ENCODE measurements at places on chromosomes 4 and X.

- DNase-seq, result no peak
These were observed 19.6 kb upstream of the IL2 start for GRCh38 chr4:122476126-122476525.

DNA sequence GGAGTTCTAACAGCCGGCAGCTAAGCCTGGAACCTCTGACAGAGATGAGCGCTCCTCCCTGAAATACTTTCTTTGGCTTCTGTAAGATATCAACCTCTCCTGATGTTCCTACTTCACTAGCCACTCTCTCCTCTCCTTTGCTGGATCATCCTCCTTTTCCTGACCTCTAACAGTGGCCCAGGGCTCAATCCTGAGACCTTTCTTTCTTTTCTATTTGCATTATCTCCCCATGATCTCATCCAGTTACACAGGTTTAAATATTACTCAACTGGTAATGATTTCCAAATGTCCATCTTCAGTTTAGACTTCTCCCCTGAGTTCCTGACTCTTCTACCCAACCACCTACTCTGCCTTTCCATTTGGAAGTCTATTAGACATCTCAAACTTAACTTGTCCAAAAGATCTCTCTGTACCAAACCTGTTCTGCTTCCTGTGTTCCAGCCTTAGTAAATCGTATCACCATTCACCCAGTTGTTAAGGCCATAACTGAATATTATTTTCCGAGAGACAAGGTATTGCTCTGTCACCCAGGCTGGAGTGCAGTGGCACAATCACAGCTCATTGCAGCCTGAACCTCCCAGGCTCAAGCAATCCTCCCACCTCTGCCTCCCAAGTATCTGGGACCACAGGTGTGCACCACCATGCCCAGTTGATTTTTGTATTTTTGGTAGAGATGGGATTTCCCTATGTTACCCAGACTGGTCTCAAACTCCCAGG is 41.1 kb downstream of the RFC1 start:
- no peak for DNase-seq

DNA sequence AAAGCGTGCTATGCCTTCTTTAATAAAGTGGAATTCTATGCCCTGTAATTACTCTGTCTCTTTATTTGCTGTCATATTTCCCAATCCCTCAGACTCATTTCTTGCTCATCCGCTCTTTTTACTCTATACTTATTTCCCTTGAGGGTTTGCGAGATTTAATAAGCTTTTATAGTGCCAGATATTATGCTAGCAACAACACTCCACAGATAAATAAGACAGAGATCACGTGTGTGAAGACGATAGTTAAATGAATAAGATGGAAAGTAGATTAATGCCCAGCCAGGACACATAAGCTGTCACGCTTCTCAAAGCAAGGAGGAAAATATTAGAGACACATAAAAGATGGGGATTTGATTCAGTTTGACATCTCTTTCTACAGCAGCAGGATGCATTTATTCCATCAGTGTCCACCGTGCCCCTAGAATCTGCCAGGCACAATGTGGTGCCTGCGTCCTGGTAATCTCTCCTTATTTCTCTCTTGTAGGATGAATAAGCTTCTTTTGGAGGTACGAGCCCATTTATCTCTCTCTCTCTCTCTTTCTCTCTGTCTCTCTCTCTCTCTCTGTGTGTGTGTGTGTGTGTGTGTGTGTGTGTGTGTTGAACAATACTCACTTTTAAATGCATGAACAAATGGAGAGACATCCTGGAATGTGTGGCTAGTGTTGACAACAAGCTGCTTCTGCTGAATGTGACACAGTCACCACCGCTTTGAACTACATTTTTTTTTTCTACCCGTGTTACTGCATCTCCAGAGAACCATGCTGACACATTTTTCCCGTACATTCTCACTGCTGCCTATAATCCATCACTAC is 48.2 kb downstream of the TMEM156 start:
- DNase-seq, result no peak

DNA sequence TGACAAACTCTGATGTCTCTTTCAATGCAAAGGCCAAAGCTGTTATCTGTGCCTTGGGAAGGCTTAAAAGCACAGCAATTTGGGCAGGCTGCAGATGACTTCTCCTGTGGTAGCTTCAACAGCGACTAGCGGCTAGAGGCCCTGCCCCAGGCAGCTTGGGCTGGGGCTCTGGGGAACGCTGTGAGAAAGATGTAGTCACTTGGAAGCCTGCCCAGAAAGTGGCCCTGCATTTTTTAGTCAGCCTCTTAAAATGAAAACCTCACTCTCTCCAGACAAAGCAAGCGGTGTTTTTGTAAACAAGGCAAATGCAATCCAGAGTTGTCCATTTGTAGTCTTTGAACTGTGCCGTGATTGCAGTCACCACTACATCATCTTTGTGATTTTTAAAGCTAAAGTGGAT is 27.5 kb downstream of the PCYT1B start:
- DNase-seq, result no peak

- no peak for DNase-seq
These were observed 32.9 kb downstream of the CPEB2 start for GRCh38 chr4:15035159-15035558.

DNA sequence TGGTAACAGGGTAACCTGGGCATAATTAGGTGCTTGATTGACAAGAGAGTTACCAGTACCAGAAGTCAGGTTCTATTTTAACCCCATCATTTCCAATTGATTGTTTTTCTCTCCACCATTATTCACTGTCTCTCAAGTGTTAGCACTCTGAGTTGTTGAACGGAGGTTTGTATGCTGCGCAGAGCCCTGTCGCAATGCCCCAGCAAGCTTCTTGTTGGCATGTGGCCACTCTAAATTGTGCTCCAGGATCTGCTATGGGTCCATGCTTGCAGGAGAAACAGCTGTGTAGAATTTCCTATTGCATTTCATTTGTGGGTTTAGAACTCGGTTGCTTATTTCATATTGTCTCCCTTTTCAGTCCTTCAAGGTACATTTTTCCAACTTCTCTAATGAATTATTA is 98.2 kb downstream of the KLHL8 start:
- no peak for DNase-seq

DNA sequence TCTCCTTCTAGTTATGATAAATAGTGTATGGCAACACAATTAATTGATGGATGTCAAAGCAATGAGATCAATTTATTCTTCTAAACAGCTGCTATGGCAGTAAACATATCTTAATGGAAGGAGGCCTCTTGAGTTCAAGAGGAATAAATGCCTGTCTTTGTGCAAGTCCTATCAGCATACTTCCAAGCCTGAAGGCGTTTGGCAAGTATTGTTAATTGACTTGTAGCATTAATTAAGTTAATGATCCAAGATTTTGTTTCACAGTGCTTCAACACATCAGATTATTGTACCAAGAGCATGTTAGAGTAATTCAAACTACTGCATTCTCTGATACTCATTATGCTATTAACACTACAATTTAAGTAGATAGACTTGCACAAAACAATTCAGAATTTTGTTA is 144.8 kb downstream of the FAT4 start:
- DNase-seq, result no peak

DNA sequence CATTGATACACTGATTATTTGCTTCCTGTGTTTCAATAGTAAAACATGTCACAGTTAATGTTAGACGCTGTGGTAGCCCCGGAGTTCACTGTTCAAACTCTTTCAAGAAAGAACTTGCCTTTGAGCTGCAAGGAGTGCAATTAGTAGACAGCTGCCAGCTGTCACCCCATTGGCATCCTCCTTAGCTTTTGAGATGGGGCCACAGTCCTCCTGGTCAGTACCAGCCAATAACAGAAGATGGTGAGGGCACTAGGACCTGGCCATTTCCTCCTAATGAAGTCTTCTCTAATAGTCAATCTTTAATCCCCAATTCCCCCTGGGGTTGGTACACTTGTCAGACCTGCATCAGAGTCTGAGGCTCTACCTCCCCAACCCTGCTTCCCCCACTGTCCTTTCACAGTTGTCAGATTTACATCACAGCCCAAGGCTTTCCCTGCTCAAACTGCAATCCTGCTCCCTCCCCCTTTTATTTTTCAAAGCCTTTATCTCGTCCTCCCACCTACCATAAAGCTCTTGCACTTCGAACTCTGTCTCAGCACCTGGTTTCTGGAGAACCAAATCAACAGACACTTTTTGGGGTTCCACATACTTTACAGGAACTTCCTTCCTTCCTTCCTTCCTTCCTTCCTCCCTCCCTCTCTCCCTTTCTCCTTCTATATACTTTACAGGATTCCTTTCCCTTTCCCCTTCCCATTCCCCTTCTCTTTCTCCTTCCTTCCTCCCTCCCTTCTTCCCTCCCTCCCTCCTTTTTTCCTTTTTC is 182.0 kb downstream of the RASL11B start:
- DNase-seq, result no peak

DNA sequence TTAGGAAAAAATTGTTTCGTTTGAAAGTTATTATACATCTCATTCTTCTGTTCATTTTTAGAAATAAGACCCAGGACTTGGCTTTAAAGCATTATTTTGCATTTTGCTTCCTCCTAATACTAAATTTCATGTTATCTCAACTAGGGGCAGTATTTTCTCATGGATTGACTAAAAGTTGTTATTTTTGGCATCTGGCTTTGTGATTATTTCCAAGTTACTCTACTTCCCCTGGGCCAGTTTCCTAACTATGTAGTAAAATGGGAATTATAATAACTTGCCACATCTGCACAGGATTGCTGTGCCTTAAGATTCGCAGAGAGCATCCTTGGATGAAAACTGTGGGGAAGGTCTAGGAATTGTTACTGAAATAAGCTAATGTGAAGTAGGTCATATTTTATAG is 3.0 kb downstream of the RBPJ start:
- DNase-seq, result no peak

GRCh38 chr4:78618436-78618835 is 66.9 kb downstream of the ANXA3 start:
- DNase-seq, result no peak

DNA sequence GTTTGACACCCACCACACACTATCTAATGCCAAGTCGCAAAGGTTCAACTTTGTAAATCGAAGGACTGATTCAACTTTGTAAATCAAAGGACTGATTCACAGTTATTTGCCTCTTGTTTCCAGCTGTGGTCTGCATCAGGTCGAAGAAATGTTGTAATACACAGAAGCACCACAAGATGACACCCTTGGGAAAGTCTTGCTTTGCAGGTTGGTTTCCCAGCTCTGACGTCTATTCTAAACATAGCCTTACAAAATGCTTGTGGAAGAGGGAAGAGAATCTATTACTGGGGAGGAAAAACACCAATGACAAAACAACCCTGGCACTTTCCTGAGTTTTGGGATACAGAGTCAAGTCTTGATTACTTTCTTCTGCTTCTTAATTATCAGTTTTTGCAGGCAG is 35.3 kb downstream of the SUPT20HL1 start:
- DNase-seq, result peak; percentile 34

DNA sequence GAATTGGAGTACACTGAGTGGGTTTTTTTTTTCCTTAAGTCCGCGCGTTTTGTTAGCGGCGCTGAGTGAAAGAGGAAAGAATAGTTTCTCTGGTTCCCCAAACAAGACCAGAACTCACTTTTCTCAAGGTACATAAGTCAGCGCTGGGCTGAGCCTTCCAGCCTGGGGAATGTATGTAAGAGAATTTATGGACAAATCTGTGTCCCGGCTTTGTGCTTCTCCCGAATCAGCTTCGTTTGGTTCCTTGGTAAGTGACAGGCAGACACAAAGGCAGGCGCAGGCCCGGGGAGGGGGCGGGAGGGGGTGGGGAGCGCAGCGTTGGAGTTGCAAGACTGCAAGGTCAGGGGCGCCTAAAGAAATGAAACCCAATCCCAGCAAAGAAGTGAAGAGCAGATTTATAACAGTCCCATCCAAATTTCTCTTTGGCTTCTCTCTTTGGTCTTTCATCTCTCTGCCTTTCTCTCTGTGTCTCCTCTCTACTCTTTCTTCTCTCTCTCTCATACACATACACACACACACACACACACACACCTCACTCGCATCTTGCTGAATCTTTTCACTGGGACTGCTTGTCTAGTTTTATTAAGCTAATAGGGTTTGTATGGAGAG is 981 bp downstream of the TET2 start:
- no peak for DNase-seq

DNA sequence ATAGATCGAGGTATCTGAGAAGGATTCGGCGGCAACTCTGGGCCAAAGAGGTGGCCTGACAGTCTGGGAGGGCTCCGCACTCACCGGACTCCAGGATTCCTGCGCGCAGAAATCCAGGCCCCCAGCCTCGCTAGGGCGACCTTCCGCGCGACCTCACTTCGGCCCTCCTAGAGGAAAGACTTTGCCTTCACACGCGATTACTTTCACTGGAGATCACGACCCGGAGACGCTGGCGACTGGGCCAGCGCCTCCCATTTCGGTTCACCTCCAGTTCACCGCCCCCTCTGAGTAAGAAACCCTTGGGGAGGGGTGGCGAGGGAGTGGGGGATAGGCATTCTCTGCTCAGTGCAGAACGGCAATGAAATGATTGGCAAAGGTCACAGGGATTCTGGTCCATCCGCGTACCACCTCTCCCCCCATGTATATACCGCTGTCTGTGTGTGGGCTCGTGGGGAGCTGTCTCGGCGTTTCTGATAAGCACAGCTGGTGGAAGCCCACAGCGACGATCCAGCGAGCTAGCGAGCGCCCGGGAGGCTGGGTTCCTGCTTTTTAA is 2.5 kb downstream of the POU3F4 start:
- DNase-seq, result no peak

DNA sequence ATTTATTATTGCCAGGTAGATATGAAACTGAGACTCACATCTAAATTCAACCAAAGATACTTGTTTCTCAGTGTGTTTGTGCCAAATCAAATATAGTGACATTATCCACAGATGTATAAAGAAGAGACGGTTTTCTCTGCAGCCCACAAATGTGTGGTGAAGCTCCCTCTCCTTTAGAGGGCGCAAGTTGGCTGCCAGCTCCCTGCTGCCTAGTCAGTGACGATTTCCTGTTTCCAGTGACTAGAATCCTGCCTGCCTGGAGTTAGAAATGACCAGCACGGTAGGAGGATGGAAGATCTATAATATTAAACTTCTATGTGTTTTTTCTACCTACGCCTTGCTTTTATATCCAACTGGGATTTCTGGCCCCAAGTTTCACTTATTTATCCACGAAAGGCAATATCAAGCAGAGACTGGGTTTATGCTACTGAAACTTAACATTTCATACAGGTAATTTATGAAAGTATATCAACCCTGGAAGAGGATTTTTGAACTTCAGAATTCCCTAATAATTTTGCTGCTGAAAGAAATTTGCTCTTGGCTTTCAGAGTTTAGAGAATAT is 1793.7 kb upstream of the TENM3 start:
- DNase-seq, result no peak

- DNase-seq, result no peak
These were observed 249.7 kb downstream of the C4orf33 start for GRCh38 chr4:129345609-129346008.

GRCh38 chrX:2373615-2374014 is 127.2 kb downstream of the DHRSX start:
- DNase-seq, result no peak

DNA sequence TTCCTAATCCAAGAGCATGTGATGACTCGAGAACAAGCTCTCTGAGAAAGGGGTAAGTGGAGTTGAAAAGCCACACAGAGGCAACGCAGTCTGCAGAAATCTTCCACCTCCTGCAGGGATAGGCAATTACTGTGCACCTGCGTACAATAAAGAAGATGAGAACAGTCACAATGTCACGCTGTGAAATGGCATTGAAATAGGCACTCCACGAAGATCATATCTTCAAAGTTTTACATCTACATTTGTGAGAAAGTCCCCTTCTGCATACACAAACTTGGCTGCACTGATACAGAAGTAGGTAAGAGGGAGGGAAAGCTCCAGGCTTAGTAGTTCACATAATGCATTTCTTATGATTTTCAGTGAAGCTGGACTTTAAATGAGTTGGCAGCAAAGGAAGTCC is 27.1 kb downstream of the DDX60L start:
- no peak for DNase-seq
